ENCODE measurements at places on chromosomes 2 and 18.

DNA sequence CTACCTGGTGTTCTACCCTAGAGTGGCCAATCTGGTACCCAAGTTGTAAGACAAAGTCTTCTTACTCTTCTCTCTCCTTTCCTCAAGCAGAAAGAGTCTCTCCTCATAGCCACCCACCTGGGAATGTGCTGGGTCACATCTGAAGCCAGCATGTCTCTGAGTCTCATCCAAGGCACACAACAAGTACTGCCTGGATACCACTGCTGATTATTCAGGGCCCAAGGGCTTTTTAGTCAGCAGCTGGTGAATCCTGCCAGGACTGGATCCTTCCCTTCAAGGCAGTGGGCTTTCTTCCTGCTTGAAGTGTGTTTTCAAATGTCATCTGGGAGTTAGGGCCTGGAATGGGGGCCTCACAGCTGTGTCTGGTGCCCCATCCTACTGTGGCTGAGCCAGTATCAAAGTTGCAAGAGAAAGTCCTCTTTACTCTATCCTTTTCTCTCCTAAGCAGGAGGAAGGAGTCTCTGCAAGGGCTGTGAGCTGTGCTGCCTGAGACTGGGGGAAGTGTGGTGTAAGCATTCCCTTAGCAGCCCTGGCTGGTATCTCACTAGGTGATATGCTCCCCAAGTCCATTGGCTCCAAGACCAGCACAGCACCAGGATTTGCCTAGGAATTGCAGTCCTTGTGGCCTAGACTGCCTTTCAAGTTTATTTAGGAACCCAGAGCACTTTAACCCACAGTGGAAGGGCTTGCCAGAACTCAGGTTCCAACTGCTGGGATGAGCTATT, 27.2 kb downstream of the OXER1 start:
- DNase-seq = no peak

DNA sequence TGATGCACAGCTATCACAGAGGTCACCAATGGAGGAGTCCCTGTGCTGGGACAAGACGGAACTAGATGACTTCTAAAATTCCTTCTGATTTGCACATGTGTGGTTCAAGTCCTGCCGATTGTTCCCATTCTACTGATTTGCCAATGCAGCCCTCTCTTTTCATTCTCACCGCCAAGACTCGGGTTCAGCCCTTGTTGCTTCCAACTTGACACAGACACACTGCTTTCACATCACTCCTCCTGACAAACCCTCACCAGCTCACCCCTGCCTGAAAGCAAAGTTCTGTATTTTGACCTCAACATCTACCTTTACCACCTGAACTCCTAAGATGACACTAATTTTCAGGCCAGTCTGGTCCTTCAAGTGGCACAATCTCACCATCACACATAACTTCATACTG, 25.5 kb downstream of the REEP1 start:
- DNase-seq = no peak

GRCh38 chr2:72757177-72757775, 68.6 kb downstream of the EXOC6B start:
- no peak for DNase-seq

- no peak for DNase-seq
Measured at GRCh38 chr2:168964251-168964807, 63.2 kb downstream of the G6PC2 start.

DNA sequence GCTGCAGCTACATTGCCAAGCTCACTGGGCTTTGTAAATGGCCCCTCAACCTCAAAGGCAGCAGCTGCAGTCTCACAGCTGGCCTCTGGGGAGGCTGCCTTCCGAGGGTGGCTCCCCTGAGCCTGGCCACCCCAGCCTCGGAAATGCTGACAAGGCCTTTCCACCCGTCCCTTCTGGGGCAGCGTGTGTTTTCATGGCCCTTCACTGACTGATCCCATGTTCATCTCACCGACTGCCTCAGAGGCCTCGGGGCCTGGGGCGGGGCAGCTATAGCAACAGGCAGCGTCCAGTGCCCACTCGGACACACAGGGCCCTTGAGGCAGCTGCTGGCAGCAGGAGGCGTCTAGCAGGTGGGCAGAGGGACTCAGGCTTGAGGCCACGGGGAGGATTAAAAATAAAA, 149.7 kb downstream of the GLI2 start:
- DNase-seq = no peak

GRCh38 chr2:197450465-197450864, 2.9 kb upstream of the COQ10B start:
- peak; percentile 18 for DNase-seq

DNA sequence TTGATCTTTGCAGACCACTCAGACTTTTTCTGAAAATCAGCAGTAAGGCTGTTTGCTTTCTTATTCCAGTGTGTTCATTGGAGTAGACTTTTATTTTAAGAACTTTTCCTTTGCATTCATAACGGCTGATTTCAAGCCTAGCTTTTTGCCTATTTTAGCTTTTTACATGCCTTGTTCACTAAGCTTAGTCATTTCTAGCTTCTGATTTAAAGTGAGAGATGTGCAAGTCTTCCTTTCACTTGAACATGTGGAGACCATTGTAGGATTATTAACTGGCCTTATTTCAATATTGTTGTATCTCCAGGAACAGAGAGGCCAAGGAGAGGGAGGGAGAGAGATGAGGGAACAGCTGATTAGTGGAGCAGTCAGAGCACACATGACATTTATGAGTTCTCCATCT, 32.1 kb downstream of the RNMT start:
- no peak for DNase-seq

DNA sequence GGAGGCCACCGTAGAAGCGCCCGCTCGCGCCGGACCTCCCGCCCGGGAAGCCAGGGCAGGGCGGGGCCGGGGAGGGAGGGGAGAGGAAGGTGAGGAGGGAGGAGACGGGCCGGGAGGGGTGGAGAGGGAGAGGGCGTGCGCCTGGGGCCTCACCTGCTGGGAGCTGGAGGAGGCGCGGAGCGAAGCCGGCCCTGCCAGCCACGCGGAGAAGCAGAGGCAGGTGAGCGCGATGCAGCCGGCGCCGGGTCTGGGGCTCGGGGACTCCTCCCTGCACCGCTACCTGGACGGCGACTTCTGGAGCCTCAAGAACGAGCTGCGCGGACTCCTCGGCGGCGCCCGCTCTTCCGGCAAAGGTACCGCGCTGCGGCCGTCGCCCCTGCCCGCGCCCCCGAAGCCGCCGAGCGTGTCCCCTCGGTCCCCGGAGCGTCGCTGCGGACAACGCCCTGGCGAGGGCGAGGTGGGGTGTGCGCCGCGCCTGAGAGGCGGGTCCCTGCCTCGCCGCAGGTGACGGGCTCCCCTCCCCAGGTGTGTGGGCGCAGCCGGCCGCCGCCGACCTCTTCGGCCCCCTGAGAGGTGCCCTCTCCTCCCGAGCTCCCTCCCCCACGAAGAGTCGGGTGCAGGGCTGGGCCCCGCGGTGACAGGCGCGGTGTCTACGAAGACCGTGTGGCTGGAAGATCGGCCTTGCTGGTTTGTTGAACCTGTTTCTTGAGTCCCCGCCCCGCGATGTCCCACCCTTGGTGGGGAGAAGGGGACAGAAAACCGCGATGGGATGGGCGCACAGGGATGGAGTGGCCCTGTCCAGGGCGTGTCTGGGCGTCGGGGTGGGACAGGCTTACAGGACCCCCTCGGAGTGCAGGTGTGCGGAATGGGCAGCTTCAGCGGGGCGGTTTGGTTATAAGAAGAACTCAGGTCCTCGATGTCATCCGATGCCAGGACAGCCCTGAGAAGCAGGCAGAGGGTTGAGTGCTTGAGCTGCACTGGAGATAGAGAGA, at the start of gene ACOXL:
Gene ACOXL (plus strand): TSS at position 152 of the 992 bp plus-strand sequence. CDS start 35,817 bp downstream, outside the sequence.
- no peak for DNase-seq

Data from NCI-H1092 treated with DMSO at 0.1 percent for 48 hours (cell line).